CD4-positive, alpha-beta memory T cell (primary cell): ENCODE measurements at places on chromosomes 11 and 22.

GRCh38 chr22:24384131-24384530, 43.3 kb upstream of the ADORA2A start:
- DNase-seq = no peak

DNA sequence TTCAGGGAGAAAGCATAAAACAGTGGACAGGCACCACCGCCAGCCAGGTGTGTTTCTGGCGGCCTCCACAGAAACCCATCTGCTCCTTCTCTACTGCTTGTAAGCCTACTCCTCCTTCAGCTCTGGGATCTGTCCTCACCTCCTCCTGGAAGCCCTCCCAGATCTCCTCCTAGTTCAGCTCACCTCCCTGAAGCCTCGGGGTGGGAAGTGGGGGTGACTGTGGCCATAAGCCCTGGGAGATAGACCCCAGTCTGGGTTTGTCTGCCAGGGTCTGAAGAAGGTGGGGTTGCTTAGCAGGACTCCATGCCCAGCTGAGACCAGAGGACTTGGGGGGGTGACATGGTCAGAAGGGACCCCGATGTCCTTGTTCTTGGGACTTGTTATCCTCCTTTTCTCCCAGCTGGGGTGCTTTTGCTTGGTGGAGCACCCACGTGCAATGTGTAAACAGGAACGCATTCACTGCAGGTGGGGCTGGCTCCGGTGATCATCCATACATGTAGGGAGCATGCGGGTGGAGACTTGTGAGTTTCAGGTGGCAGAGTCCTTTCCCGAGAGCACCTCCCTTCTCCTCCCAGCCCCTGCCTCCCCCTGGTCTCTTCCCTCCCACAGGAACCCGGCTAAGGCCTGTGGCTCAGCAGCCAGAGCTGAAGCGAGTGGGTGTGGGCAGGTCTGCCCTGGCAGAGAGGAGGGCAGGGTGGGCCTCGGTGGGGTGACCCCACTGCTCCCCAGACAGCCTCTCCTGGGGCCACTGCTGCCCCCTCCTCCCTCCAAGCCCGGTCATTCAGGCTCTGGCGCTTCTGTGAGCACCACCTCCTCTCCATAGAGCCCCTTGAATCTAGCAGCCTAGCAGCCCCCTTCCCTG, 25.9 kb downstream of the MRGPRG start:
- no peak for DNase-seq

DNA sequence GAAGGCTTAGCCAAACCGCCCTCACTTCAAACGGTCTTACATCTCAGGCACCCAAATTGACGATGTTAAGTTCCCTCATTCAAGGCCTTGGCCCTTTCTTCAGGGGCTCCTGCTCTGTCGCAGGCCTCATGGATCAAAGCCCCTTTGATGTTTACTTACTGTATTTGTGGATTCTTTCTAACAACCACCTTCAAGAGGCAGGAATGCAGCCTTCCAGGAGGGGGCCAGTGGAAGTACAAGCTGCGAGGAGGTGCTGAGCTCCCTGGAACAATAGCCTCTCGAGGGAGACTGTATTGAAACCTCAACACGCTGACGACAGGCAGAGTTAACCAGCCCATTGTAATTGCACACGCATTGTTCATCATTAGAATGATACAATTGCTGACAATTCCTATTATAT, 209.1 kb downstream of the ST3GAL4 start:
- no peak for DNase-seq

DNA sequence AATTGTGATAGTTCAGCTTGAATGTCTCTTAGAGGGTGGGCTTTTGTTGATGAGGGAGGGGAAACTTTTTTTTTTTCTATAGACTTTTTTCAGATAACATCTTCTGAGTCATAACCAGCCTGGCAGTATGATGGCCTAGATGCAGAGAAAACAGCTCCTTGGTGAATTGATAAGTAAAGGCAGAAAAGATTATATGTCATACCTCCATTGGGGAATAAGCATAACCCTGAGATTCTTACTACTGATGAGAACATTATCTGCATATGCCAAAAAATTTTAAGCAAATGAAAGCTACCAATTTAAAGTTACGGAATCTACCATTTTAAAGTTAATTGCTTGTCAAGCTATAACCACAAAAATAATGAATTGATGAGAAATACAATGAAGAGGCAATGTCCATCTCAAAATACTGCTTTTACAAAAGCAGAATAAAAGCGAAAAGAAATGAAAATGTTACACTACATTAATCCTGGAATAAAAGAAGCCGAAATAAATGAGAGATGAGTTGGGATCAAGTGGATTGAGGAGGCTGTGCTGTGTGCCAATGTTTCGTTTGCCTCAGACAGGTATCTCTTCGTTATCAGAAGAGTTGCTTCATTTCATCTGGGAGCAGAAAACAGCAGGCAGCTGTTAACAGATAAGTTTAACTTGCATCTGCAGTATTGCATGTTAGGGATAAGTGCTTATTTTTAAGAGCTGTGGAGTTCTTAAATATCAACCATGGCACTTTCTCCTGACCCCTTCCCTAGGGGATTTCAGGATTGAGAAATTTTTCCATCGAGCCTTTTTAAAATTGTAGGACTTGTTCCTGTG, 3.9 kb downstream of the MALAT1 start:
- peak; percentile 34 for DNase-seq

- DNase-seq = no peak
Measured at GRCh38 chr11:64131683-64132190, 34.2 kb downstream of the MACROD1 start.

GRCh38 chr11:59542142-59542810, 30.9 kb downstream of the OR4D9 start:
- DNase-seq = no peak

GRCh38 chr11:1869427-1870325, 16.8 kb downstream of the LSP1 start:
- no peak for DNase-seq

- no peak for DNase-seq
Measured at GRCh38 chr11:30895046-30895445, 308.9 kb upstream of the MPPED2 start.

DNA sequence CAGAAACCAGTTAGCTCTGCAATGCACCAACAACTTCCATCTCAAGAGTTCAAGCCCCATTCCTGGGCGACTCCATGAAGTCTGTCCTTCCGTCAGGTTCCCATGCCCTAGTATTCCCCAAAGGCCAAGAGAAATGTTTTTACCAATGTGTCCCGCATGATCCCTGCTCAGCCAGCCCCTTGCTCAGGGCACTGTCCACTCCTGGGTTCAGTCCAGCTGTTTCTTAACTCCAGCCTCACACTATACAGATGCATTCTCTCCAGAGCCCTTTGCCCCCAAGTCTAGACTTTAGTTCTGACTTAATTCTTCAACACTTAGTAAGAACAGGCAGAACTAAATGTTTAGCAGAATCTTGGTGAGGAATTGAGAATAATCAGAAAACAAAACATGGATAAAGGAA, 497.5 kb downstream of the SOX6 start:
- DNase-seq = no peak

GRCh38 chr11:305844-306211, 1.8 kb upstream of the IFITM2 start:
- DNase-seq = no peak

- no peak for DNase-seq
Measured at GRCh38 chr11:108466405-108466804, 924 bp downstream of the C11orf65 start.

DNA sequence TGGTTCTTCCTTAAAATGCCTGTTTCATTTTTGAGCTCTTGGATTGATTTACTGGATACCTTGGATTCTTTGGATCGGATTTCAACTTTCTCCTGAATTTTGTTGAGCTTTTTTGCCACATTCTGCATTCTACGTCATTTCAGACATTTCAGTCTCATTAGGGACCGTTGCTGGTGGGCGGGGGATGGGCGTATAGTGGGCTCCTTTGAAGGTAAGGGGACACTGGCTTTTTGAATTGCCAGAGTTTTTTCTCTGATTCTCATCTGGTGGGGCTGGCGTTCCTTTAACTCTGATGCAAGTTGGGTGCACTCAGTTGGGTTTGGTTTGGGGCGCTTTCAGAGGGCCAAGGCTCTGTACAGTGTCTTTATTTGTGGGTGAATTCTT, 216.5 kb downstream of the DYNC2H1 start:
- no peak for DNase-seq

DNA sequence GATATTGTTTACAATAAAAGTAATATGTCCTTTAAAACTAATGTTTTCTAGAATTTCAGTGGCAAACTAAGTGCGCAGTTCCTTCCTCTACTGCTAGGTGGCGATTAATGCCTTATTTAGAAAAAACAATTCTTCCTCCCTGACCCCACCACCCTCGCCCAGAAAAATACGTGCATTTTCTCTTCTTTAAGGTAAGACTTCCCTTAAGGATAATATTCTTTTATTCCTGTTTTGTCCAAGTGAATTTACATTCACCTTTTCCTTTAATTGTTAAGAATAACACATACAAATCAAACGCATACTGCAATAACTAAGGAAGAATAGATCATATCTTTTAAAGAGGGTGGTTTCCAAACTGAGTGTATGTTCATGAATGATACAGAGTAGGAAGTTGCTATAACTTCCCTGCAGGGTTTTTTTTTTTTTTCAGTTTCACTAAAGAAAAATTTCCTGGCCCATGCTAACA, 17.0 kb upstream of the PSMA1 start:
- DNase-seq = peak; percentile 69

DNA sequence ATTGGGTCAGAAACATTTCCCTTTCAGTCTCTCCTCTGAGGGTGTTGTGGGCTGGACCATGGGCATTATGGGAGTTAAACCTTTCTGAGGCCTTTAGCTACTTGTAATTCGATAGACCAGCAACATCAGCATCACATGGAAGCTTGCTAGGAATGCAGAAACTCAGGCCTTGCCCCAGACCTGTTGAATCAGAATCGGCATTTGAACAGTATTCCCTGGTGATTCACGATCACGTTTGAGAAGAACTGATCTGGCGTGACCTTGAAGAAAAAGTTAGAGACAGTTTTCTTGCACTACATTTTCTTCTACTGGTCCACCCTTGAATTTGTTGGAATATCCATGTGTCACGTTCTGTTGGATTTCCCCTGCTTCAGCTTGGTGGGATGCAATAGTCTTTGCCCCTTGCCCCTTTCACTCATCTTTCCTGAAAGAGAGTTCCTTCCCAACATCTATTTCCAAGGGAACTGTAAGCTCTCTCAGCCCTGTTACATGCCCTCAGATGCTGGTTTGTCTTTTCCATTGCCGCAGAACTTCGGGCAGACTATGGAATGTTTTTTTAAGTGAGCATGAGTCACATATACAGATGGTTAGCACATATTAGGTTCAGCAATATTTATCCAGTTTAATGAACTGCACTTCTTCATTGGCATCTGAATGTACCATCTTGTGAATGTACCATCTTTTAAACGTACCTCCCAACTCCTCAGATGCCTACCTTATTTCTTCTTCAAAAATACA, 23.9 kb downstream of the EHF start:
- DNase-seq = no peak

DNA sequence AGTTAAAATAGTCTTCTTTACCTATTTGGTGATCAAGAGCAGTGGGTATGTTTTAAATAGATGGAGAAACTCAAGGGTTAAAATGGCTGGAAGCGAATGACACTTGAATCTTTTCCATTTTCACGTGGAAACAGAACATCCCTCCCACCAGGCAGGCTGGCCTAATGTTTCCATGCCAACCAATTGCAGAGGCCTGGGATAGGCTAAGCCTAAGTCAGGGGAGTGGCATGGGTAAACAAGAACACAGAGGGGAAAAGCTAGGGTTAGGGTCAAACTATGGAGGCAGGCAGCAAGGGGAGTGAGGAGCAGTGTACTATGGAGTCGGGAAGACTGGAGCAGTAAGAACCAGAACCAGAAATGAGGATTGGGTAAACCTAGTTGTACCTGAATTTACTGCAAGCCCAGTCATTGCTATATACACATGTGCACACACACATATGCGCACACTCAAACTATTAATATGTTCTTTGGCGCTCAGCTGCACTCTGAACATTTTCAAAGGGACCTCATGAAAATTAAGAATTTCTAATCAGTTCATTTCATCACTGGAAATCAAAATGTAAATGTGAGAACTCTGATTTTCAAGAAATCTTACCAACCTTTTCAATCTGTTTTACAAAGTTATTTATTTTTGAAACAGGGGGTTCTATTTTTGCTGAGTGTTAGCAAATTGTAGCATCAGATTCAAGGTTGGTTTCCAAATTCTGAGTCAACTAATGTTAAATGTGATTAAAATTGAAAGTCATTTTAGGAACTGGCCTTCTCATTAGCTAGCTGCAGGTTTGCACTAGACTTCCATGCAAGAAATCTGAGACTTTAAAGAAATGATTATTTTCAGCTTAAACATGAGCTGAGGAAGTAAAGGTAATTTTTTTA, 327.0 kb upstream of the CCDC90B start:
- no peak for DNase-seq

DNA sequence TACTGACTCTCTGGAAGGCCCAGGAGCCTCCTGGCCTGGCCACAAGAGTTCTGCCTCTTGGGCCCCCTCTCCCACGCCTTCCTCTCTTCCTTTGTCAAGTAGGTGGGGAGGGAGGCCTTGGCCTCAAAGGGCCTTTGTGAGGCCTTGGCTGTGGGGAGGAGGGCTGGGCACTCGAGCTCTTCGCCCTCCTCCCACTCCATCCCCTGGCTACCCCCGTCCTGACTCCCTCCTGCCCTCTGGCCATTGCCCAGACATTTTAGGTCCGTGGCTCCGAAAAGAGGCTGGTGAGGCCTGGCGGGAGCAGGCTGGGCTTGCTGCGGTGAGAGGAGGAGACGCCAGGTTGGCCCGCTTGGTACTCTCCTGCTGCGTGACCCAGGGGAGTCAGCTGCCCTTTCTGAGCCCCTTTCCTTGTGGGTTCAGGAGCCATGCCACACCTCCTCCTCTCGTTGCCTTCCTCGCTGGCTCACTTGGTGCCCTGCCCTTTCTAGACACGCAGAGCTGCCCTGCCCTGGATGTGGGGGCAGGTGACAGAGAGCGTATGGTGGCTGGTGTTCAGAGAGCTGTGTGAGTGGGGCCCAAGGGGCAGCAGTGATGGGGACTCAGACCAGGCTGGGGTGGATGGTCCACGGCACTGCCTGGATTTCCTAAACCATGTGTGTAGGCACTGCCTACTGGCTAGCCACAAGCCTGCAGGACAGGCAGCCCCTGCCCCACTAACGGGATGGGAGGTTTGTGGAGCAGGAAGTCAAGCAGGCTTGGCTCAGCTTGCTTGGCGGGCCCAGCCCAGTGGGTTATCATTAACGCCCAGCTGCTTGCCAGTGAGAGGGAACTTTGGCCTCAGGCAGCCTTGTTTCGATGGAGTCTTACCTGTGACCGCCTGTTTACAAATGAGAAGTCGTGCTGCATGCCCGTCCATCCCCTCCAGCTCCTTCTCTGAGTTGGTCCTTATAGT, 15.8 kb upstream of the OMP start:
- no peak for DNase-seq

DNA sequence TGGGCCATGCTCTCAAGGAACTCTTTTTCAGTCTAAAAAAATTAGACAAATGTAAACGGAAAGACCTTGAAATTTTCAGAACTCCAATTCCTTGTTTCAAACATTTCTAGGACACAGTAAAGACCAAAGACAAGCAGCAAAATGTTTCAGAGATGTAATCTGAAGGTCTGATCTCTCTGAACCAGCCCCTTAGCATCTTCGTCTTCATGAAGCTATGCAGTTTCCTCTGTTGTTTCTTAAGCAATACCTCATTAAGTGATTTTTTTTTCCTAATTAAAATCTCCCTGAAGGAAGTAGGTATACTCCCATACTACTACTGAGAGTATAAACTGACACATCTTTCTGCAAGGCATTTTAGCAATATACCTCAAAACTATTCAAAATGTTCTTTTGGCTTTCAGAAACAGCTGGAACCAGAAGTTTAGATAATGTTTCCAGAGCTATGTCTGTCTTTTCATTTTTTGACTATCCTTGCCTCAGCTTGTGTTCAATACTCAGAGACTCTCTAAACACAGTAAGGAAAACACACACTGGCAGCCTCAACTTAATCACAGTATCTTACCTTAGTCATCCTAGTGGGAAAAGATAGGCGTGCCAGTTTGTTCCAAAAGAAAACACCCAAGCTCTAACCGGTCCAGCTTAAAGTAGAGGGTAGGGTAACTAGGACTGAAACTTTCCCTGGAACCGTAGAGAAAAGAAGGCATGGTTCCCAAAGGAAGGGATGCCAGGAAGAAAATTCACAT, 25.1 kb downstream of the SBF2 start:
- no peak for DNase-seq
